ENCODE measurements at places on chromosomes 16 and 17.
A peak's percentile ranks its signal among the peaks of the same experiment; 100 is the strongest.

GRCh38 chr17:61411261-61412142 lies 11.9 kb downstream of the TBX2 start:
- DNase-seq = no peak

DNA sequence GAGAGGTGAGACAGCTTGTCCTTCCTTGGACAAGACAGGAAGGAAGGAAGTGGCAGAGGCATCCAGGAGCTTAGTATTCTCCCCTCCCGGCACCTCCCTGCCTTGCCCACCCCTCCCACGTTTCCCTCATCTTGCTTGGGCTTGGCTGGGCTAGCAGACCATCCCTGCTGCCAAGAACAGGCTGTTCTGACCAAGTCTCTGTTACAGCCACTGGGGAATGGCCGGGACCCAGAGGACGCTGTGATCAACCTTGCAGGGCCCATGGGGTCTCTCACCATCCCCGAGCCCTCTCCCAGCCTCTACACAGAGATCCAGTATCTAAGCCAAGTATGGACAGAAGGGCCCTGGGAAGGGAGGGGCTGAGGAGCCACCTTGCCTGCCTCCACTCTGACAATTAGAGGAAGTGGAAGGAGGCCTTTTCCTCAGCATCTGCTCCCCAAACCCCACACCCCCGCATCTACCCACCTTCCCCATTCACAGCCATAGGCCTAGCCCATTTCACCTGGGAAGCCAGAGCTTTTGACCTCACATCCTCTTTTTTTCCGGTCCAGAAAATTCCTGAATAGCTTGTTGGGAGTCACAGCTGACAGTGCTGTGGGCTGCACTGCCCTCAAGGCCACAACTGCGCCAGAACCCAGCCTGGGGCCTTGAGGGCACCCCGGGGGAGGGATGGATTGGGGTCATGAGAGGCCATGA lies 14.1 kb downstream of the CD300LG start:
- no peak for DNase-seq

DNA sequence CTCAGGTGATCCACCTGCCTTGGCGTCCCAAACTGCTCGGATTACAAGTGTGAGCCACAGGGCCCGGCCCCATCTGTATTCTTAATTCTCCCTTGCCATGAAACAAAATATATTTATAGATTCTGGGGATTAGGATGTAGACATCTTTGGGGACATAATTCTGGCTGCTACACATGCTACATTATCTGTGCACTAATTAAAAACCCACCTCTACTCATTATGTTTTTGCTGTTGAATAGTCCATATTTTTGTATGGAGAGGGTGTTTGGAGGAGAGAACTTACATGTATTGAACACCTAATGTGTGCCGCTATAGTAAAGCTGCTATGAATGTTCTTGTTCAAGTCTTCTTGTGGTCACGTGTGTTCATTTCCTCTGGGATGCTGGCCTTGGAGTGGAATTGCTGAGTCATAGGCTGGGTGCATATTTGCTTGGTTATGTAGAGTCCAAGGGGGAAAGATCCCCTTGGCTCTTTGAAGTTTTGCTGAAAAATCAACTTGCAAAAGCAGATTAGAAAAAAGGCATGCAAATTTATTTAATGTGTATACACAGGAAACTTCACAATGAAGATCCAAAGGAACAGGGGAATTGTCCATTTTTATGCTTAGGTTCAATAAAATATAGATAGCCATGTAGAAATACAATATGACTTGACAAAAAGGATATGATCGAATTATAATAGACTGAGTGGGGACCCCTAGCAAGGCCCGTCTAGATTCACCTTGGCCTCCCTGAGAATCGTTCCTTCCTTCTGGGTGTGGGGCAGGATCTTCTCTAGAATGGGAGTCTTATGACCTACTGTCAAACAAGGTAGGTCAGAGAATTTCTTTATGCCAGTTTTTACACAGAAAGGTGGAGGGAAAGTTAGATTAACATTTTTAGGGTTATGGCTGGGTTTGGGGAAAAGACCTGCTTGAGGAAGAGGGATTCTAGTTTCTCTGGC lies 42.1 kb upstream of the GPRC5B start:
- DNase-seq = no peak

- DNase-seq = no peak
These were observed 387.4 kb downstream of the CPPED1 start for GRCh38 chr16:12416136-12416787.

- DNase-seq = no peak
These were observed 3.3 kb downstream of the RND2 start for GRCh38 chr17:43028221-43028861.

DNA sequence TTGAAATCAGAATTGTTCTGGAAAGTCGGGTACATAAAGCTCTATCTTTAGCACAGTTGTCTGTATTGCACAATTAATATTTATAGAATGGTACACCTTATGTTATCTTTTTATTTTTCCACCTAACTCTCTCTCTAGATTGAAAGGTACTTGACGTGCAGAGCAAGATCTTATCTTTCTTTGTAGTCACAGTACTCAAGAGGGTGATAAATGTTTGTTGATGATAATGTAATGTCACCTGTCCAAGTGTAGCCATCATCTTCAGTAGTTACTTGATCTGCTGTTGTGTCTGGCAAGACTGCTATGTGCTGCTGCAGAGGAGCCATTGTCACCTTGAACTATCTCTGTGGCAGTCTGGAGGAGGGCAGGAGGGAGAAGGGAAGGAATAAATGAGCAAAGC lies 5.3 kb downstream of the HMOX2 start:
- peak; percentile 7 for DNase-seq

- no peak for DNase-seq
These were observed 38.0 kb downstream of the CACNG3 start for GRCh38 chr16:24294131-24294530.

GRCh38 chr17:77441130-77441920 lies 300.6 kb downstream of the SEC14L1 start:
- DNase-seq = peak; percentile 77

GRCh38 chr17:45845376-45846185 lies 900 bp downstream of the SPPL2C start:
- DNase-seq = no peak

- DNase-seq = peak; percentile 12
These were observed 15.4 kb upstream of the CTCF start for GRCh38 chr16:67546761-67547422.

DNA sequence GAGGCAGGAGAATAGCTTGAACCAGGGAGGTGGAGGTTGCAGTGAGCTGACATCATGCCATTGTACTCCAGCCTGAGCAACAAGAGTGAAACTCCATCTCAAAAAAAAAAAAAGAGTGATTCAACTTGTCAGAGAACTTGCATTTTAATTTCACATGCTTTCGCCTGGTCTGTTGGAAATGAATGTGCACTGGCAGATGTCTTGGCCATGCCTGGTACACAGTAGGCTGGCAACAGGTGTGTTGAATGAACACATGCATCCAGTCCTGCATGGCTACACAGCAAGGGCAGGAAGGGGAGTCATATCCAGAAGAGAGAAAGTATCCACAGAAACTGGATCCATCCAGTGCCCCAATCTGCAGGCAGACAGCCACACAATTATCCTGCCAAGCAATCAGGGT lies 11.5 kb downstream of the COG4 start:
- DNase-seq = no peak

- DNase-seq = no peak
These were observed 299.3 kb downstream of the KCNJ2 start for GRCh38 chr17:70468661-70469060.

DNA sequence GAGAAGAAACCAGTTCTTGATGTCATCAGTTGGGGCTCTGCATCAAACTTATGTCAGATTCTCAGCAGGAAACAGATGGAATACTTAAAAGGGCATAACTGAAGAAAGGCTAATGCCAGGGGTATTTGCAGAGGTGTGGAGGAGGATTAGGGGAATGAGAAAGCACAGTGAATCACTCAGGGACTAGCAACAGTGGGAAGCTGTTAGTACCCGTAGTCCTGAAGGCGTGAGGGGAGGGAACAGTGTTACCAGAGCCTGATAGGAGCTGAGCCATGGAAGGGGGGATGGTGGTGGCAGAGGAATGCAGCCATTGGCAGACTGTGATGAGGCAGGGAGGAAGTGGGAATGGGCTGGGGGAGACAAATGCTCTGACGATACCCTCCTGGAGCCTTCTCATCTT lies 162.3 kb downstream of the UTP18 start:
- no peak for DNase-seq

- DNase-seq = no peak
These were observed 50.0 kb downstream of the VAC14 start for GRCh38 chr16:70750893-70751467.

- DNase-seq = peak; percentile 4
These were observed 28.9 kb upstream of the MAP3K14 start for GRCh38 chr17:45345554-45346215.

DNA sequence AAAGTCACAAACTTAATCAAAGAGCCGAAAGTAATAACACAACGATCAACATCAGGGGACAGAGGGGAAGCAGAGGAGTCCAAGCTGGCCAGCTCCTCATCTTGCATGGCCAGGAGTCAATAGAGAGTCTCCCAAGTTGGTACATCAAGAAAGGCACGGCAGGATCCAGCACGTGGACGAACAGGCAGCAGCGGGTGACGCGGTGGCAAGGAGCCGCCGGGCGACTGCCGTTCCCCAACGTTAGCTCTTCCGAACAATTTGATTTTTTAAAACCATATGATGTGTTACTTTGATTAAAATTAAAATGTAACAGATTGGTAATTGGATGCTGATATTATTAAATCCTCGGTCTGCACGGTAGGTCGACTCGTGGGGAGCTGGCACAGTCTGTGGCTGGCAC lies 81.8 kb upstream of the DOC2B start:
- DNase-seq = no peak

DNA sequence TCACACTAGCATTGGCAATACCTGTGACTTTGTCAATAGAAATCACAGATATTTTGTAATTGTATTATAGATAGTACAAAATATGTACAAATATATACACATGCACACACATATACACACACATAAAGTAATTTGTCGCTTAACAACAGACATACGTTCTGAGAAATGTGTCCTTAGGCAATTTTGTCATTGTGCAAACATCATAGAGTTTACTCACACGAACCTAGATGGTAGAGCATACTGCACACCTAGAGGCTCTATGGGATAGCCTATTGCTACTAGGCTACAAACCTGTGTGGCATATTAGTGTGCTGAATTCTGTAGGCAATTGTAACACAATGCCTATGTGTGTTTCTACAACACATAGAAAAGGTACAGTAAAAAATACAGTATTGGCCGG lies 11.0 kb downstream of the UNC119 start:
- DNase-seq = no peak

- no peak for DNase-seq
These were observed 798.4 kb upstream of the EEF2KMT start for GRCh38 chr16:5895976-5896375.

GRCh38 chr16:88758227-88758943 lies 26.6 kb downstream of the PIEZO1 start:
- no peak for DNase-seq

DNA sequence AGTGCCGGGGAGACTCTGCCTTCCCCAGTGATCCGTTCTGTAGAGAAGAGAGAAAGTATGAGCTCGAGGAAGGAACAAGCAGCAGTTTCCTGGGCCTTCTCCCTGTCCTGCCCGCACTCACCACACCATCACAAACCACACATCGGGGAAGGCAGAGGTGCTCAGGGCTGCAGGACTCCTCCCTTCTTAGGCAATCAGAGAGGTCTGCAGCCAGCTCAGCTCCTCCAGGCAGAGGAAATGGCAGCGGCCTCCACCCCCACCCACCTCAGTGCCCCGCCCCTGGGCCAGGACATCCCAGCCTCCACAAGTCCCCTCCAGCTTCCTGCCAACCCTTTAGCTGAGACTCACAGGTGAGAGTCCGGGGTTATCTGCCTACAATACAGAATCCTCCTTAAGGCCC lies 2.0 kb downstream of the ZNF319 start:
- DNase-seq = no peak

GRCh38 chr17:29031488-29031887 lies 11.5 kb upstream of the PIPOX start:
- no peak for DNase-seq

GRCh38 chr17:41734139-41734948 lies at the start of gene HAP1:
HAP1 (minus strand) TSS chr17:41734643; CDS start chr17:41734634, 9 bp downstream.
- DNase-seq = peak; percentile 50

All from DMS79 treated with DMSO at 0.1 percent for 48 hours (cell line).